ENCODE measurements at places on chromosomes 12 and 14.

DNA sequence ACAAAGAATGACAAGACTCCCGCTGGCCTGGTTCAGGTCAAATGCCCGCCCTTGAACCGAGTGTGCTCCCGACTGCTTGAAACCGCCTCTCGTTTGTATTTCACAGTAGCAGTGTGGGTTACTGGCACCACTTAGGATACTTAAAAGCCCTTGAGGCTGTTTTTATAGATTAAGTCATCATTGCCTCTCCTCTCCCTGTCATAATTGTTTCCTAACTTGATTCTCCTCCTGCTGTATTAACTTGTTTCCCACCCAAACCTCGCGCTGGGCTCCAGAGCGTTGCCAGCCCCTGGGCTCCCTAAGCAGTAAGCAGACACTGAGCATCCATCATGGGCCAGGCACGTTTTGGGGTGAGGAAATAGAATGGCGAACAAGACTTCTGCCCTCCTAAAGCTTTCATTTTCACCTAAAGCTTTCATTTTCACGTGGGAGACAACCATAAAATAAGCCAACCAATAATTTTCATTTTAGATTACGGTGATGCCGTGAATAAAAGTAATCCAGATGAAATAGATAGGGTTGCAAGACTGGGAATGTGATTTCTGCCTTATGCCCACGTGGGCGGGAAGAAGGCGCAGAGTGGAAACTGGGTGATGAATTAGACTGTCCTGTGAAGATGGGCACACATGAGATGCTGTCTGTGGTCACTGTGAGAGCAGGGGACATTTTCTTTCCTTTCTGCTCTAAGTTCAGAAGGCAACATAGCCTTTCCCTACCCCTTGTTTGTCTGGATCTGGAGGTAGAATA, 97.5 kb downstream of the PPP2R5C start:
- no peak for DNase-seq

DNA sequence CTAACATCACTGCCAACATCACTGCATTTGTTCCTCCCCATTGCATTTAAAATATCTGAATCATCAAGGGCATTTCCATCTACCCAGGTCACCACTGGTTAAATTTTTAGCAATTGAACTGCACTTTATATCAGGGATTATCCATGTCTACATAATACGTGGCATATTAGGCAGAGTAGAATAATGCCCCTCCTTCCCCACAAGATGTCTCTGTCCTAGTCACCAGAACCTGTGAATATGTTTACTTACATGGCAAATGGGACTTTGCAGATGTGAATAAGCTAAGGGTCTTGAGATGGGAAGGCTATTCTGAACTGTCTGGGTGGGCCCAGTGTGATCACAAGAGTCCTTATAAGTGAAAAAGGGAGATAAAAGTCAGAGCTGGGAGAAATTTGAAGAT, 181.7 kb upstream of the ARID2 start:
- DNase-seq = no peak

- DNase-seq = no peak
Observed at GRCh38 chr12:132904718-132905328, 17.4 kb upstream of the CHFR start.

DNA sequence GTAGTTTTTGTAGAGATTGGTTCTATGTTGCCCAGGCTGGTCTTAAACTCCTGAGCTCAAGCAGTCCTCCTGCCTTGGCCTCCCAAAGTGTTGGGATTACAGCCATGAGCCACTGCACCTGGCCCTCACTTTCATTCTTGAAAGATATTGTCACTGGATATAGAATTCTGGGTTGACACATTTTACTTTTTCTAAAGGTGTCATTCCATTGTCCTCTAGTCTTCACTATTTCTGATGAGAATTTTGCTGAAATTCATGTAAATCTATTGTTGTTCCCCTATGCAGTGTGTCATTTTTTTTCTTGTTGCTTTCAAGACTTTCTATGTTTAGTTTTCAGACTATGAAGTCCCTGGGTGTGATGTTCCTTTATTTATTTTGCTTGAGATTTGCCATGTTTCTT, 29.2 kb downstream of the ACADS start:
- DNase-seq = no peak

DNA sequence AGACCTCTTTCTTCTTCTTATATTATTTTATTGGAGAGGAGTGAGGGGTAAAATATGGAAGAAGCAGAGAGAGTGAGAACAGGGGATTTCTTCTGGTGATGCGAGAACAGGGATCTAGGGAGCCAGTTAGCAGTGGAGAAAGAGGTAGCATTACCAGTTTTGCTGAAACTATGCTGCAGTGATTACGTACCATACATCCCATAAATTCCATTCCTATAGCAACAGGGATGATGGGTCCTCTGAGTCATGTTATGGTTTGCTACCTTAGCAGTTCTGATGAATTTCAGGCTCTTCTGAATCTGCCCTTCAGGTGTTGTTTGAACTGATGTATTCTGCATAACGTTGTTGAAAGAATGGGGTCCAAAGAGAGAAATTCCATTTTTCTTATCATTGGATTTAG, 625.4 kb upstream of the LRFN5 start:
- DNase-seq = no peak

GRCh38 chr12:86727160-86727559, 471.0 kb upstream of the MGAT4C start:
- DNase-seq = no peak

GRCh38 chr14:93186466-93186865, 1.3 kb downstream of the LYSET start:
- DNase-seq = no peak

DNA sequence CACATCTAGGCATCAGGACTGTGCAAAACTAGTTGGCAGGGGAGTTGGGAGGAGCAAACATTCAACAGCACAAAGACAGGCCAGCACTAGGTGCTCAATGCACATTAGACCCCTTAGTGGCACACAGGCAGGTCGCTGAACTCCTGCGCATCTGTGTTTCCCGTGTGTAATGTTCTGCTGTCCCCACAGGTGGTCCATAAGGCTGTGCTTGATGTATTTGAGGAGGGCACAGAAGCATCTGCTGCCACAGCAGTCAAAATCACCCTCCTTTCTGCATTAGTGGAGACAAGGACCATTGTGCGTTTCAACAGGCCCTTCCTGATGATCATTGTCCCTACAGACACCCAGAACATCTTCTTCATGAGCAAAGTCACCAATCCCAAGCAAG, 11.2 kb downstream of the SERPINA3 start:
- no peak for DNase-seq

DNA sequence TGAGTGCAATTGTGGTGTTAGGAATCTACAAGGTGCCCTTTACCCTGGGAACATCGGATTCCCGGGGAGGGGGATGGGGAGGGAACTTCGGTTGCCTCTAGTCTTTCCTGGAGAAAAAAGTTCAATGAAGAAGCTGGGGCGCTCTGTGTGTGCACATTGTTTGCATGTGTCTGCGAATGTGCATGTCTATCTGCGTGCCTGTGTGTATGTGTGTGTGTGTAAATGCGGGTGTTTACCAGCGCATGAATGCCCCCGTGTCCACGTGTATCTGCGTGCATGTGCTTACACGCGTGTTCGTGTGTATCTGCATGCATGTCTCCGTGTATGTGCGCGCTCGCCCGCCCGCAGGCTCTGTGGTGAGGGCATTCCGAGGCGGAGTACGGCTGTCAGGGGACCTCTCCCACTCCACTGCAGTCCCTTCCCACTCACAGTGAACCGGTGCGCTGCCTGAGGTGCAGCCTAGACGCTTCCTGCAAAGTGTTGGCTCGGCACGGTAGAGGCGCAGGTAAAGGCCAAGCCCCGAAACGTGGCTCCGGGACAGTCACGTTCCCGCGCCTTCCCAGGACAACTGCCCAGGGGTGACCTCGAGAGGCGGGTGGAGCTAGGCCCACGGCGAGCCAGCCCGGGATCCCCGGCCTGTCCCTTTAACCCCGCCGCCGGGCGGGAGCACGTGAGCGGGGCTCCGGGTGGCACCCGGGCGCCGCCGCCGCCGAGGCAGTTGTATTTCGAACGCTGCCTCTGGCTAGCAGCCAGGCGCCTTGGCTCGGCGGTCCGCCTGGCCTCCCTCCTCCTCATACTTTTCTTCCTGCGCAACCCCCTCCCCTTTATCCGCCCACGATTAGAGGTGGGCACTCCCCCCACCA, 539 bp upstream of the HMGA2 start:
- no peak for DNase-seq

DNA sequence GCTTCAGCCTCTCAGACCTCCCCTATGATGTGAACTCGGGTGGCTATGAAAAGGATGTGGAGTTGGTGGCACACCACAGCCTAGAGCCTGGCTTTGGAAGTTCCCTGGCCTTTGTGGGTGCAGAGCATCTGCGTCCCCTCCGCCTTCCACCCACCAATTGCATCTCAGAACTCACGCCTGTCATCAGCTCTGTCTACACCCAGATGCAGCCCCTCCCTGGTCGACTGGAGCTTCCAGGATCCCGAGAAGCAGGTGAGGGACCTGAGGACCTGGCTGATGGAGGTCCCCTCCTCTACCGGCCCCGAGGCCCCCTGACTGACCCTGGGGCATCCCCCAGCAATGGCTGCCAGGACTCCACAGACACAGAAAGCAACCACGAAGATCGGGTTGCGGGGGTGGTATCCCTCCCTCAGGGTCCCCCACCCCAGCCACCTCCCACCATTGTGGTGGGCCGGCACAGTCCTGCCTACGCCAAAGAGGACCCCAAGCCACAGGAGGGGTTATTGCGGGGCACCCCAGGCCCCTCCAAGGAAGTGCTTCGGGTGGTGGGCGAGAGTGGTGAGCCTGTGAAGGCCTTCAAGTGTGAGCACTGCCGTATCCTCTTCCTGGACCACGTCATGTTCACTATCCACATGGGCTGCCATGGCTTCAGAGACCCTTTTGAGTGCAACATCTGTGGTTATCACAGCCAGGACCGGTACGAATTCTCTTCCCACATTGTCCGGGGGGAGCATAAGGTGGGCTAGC, 7.0 kb upstream of the RPS26 start:
- DNase-seq = no peak

DNA sequence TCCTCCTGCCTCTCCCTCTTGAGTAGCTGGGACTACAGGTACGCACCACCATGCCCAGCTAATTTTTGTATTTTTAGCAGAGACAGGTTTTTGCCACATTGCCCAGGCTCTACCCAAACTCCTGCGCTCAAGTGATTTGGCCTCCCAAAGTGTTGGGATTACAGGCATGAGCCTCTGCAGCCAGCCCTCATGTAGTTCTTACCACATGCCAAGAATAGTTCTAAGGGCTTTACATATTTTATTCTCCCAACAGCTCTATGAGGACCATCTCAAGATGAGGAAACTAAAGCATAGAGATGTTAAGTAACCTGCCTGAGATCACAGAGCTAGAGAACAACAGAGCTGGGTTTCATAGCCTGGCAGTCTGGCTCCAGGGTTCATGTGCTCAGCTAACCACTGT, 37.9 kb upstream of the ALDH2 start:
- no peak for DNase-seq
